ENCODE measurements at places on chromosomes 7 and 10. TPM values are rescaled to one million over a fixed set of nuclear protein-coding genes. Genes with fewer than 3 reads are reported as not detected.

The VSTM2A gene
- total RNA-seq = not detected

The PPP1R9A gene
- 3.7 TPM for total RNA-seq

The SUN3 gene
- total RNA-seq = not detected

The GBX1 gene
- total RNA-seq = not detected

The BHLHA15 gene
- total RNA-seq = 5.6 TPM

DNA sequence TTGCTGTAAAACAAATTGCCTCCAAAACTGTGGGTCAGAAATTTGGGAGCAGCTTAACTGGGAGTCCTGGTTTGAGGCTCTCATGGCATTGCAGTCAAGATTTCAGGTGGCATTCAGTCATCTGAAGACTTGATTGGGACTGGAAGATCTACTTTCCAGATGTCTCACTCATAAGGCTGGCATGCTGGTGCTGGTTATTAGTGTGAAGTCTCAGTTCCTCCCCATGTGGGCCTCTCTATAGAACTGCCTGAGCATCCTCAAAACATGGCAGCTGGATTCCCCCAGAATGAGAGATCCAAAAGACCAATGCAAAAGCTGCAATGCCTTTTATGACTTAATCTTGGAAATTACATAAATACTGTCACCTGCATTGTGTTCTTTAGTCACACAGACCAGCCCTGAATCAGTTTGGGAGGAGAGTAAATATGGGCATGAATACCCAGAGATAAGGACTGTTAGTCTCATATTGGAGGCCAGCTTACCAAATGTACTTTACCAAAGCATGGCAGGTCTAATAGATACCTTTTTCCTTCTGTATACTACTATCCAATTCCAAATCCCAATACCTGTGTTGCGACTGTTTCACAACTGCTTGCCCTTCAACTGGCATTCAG lies 6.5 kb upstream of the HERPUD2 start:
- no peak overlapping the region for H3K4me3 ChIP-seq
- no peaks in the 10 kb centered on the region for H3K27me3 ChIP-seq
- H3K36me3 ChIP-seq = no peaks in the 10 kb centered on the region
- H3K4me1 ChIP-seq = no peaks in the 10 kb centered on the region
- no peak for DNase-seq
- H3K27ac ChIP-seq = no peak overlapping the region

DNA sequence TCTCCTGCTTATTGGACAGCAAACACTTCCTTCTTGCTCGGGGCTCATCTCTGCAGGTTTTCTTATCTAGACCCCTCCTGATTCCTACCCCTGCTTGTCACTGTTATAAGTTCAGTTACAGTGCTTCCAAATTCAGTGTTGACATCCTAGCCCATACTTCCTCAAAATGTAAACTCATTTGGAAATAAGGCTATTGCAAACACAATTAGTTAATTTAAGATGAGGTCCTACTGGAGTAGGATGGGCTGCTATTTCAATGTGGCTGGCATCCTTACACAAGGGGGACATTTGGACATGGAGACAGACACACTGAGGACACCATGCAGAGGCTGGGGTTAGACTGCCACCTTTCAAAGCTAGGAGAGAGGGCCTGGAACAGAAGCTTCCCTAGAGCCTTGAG lies 85.2 kb upstream of the NPVF start:
- no peak overlapping the region for H3K27ac ChIP-seq
- no peaks in the 10 kb centered on the region for H3K36me3 ChIP-seq
- H3K4me1 ChIP-seq = no peaks in the 10 kb centered on the region
- DNase-seq = no peak

GRCh38 chr10:48981310-48981907 lies 41.8 kb upstream of the LRRC18 start:
- no peaks in the 10 kb centered on the region for H3K36me3 ChIP-seq
- no peak for DNase-seq
- no peaks in the 10 kb centered on the region for H3K27me3 ChIP-seq
- H3K27ac ChIP-seq = no peak overlapping the region
- no peak overlapping the region for H3K4me3 ChIP-seq

DNA sequence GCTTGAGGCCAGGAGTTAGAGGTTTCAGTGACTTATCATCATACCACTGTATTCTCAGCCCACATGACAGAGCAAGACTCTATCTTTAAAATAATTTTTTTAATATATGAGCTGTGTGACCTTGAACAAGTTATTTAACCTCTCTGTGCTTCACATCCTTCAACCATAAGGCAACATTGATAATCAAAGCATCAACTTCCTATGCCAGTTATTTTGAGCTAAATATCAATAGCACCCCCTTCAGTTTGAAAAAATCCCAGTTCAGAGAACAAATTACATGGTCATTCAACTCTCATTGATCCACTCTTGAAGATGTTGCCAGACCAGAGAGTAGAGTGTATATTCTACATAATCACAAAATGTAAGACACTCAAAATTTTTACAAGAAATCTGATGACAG lies 53.0 kb downstream of the ASNS start:
- no peaks in the 10 kb centered on the region for H3K4me1 ChIP-seq
- no peak overlapping the region for H3K27ac ChIP-seq
- no peak overlapping the region for H3K4me3 ChIP-seq
- no peaks in the 10 kb centered on the region for H3K27me3 ChIP-seq

DNA sequence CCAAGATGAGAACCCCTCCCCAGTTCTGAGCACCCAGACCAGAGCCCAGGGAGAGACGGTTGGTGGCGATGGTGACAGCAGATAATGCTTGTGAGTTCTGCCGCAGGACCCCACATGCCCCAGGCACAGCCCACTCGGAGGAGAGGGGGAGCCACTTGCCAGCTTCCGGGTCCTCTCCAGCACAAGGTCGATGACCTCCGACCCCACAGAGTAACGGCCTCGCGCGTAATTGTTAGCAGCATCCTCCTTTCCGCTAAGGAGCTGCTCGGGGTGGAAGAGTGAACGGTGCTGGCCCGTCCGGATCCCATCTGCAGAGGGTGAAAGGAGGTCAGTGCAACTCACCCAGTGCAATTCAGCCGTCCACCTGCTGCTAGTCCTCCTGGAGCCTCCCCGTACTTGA lies 9.5 kb downstream of the TUBAL3 start:
- H3K27me3 ChIP-seq = no peaks in the 10 kb centered on the region
- H3K4me3 ChIP-seq = no peak overlapping the region
- no peak overlapping the region for H3K27ac ChIP-seq

DNA sequence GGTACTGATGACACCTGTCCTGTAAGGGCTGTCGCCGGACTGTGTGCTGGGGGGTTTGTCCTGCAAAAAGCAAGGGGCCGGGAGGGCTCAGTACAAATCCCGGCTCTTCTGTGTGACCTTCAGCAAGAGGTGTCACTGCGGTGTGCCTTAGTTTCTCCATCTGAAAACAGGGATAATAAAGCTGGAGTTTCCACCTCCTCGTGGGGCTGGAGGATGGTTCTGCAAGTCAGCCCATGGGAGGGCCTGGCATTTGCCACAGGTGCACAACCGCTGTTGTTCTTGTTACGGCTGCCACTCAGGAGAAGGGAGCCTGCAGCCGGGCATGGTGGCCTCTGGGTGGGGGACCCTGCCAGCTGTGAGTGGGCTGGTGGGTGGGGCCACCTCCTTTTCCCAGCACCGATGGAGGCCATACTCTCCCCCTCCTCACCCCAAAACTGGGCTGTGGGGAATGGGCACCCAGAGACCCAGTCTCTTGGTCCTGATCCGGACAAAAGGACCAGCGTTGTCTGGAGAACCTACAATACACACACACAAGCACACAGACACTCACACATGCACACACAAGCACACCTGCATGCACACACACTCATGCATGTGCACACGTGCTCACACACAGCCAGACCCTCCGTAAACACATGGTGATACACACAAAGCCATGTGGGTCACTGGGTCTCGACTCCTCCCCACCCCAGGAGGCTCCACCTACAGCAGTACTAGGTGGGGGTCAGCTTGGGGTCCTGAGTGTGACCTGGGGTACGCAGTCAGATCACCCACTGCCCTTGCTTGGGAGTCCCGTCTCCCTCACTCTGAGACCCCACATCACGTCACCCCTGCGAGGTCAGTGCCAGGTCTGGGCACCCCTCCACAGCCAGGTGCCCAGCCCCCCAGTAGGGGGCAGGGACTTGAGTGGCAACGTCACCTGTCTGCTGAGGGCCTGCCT lies 34.1 kb downstream of the ELFN1 start:
- H3K4me1 ChIP-seq = peaks cover 13% of the 10 kb centered on the region
- no peaks in the 10 kb centered on the region for H3K36me3 ChIP-seq
- no peak overlapping the region for H3K27ac ChIP-seq
- peak; percentile 67 for DNase-seq
- H3K27me3 ChIP-seq = peaks cover 12% of the 10 kb centered on the region
- H3K4me3 ChIP-seq = no peak overlapping the region

DNA sequence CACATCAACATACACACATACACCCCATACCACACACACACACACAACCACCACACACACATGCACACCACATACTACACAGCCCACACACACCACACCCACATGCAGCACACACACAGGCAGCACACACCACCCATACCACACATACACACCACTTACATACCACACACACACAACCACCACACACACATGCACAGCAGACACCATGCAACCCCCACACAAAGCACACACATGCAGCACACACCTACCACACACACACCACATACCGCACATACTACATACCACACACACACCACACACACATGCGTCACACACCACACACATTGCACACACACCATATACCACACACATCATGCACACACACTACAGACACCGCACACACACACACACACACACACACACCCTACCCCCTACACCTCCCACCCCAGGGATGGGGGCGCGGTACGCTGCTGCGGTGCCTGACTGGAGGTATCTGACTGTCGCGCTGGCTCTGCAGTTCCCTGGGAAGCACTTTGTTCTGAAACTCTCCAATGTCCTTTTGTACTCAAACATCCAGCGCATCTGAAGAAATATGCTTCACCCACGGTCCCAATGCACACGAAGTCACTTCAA lies 5.4 kb upstream of the TRPV6 start:
- peaks cover 4% of the 10 kb centered on the region for H3K27me3 ChIP-seq
- H3K4me3 ChIP-seq = no peak overlapping the region
- no peak overlapping the region for H3K27ac ChIP-seq
- H3K36me3 ChIP-seq = no peaks in the 10 kb centered on the region

GRCh38 chr7:117704063-117704462 lies 169.2 kb downstream of the CTTNBP2 start:
- no peak for DNase-seq
- no peak overlapping the region for H3K27ac ChIP-seq
- no peaks in the 10 kb centered on the region for H3K36me3 ChIP-seq
- no peaks in the 10 kb centered on the region for H3K27me3 ChIP-seq
- H3K4me3 ChIP-seq = no peak overlapping the region

DNA sequence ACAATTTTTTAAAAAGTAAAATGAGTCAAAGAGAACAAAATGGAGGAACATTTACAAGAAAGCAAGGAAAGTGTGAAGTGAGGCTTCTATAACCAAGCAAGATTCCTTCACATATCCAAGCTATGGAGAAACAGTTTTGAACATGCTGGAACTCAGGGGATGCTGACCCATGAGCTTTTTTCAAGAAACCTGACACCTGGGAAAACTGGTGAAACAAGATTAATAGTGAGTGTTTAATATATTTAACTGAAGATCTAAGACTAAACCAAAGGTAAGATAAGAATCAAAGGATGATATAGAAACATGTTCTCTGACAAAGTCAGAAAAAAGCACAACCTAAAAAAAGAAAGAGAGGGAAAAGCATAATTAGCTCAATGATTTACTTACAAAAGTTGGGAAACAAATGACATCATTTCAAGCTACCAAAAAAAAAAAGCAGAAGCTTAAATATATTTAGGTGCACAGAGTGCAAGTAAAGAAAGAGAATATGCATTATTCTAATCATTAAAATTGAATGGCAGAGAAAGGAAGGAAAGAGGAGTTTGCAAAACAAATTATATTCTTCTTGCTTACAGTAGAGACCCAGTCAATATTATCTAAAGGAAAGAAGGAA lies 24.9 kb downstream of the C7orf25 start:
- H3K27me3 ChIP-seq = no peaks in the 10 kb centered on the region
- H3K4me1 ChIP-seq = peaks cover 16% of the 10 kb centered on the region
- no peak for DNase-seq
- H3K27ac ChIP-seq = no peak overlapping the region
- no peak overlapping the region for H3K4me3 ChIP-seq

DNA sequence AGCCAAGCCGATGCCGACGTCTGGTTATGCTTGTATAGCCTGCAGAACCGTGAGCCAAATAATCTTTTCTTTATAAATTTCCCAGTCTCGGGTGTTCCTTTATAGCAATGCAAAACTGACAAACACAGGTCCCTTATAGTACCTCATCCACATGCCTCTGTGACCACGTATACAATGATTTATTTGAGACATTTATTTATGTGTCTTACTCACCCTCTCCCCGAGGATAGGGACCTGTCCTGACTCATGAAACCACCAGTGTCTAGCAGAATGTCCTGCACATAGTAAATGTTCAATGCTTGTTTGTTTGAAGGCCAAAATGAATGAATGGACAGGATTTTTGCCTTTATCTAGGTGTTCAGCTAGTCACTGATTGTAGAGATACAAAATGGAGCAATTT lies 147.9 kb upstream of the FZD8 start:
- no peak for DNase-seq
- H3K4me3 ChIP-seq = no peak overlapping the region
- H3K27ac ChIP-seq = no peak overlapping the region
- H3K27me3 ChIP-seq = no peaks in the 10 kb centered on the region
- H3K36me3 ChIP-seq = no peaks in the 10 kb centered on the region

- H3K27me3 ChIP-seq = peaks cover 48% of the 10 kb centered on the region
- no peak overlapping the region for H3K27ac ChIP-seq
- H3K4me1 ChIP-seq = no peaks in the 10 kb centered on the region
Observed at GRCh38 chr10:23205972-23206642, 14.0 kb downstream of the PTF1A start.

DNA sequence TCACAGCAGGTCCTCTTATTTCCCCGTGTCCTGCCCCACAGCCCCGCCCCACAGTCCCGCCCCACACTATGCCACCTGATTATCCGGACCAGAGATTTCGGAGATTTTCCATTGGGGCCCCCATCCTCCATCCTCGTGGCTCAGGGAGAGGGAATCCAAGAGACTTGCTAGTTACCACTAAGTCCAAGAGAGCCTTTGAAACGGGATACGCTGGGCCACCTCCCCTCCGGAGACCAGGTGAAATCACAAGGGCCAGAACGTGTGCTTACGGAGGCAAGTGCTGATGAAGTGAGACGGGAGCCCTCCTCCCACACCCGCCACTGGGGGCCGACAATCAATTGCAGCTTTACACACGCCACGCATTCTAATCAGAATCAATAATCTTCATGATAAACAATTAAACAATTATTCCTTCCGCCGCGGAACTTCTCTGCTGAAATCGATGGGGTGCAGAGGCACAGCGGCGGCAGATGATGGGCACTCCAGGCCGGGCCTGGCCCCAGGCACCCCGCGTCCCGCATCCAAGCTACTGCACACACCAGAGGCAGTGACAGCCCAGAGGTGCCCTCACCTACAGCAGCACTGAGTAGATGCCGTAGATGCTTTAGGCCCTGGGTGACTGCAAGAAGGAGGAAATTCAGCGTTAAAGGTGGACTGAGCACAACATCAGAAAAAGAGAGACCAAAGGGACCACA lies 534.0 kb upstream of the FOXK1 start:
- no peak overlapping the region for H3K4me3 ChIP-seq
- H3K27ac ChIP-seq = no peak overlapping the region
- no peaks in the 10 kb centered on the region for H3K36me3 ChIP-seq
- DNase-seq = no peak
- peaks cover 11% of the 10 kb centered on the region for H3K4me1 ChIP-seq

Data from suprapubic skin (tissue), 4 donors.